Upper lobe of right lung (tissue), 1 donor: ENCODE measurements at places on chromosomes 12 and 14.

DNA sequence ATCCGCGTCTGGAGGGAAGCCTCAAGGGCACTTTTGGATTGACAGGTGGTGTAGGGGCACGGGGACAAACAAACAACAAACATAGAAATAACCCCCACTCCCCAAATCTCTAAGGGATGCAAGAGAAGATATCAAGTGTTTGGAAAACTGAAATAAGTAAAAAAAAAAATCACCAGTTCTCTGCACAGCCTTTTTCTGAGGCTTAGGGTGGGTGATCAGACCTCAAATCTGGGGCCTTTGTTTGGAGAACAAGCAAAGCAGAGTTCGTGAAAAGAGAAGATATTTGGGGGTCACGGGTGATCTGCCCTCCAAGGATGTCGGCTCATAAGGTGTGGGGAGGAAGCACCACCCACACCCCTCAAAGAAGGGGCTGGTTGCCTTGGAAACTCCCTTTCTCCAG, 10.7 kb downstream of the TBX5 start:
- DNase-seq: no peak

DNA sequence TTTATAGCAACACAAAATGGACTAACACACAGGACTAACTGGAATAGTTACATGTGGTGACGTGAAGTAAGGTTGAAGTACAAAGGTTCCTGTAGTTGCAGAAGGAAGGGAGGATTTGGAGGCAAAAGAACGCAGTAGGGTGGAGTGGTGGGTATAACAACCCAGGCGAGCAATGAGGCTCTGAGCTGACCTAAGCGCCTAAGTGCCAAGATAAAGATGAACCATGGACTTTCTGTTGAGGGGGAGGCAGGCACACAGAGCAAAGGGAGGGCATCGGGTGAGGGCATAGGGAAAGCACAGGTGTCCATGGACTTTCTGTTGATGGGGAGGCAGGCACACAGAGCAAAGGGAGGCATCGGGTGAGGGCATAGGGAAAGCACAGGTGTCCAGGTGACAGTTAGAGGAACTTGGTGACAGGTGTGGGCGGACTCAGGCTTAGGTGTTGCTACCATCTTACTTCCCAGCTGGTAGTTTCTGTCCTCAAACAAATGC, 15.2 kb downstream of the SCNN1A start:
- DNase-seq: no peak

DNA sequence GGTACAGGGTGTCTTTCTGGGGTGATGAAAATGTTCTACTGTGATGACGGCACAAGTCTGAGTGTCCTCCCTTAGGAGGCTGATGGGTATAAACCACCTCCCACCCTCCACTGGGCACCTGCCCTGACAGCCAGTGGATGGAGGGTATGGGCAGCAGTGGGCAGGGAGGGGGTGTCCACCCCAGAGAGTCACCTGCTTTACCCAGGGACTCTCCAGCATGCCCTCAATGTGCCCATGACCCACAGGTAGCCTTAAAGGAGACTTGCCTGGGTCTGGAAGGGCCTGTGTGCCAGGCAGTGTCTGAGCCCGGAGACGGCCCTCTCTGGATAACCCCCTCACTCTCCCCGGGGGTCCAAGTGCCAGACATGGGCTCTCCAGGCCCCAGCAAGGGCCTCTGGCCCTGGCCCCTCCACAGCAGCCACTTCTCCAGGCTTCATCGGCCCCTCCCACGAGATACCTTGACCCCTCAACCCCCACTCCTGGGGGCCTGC, 38.8 kb downstream of the CCNK start:
- DNase-seq: peak; percentile 58

GRCh38 chr14:50333014-50333509, 20.9 kb downstream of the DMAC2L start:
- no peak for DNase-seq

GRCh38 chr12:68630050-68630449, 19.4 kb downstream of the RAP1B start:
- no peak for DNase-seq

GRCh38 chr12:124474709-124475108, 92.7 kb downstream of the NCOR2 start:
- no peak for DNase-seq

- peak; percentile 37 for DNase-seq
These were observed 99.7 kb downstream of the ZFP36L1 start for GRCh38 chr14:68692916-68693771.

GRCh38 chr12:131134523-131135310, 181.0 kb downstream of the ADGRD1 start:
- DNase-seq: no peak

- DNase-seq: no peak
These were observed 3.4 kb upstream of the ATP2A2 start for GRCh38 chr12:110277530-110278254.

- DNase-seq: peak; percentile 85
These were observed 26.2 kb downstream of the ANG start for GRCh38 chr14:20714593-20715250.

DNA sequence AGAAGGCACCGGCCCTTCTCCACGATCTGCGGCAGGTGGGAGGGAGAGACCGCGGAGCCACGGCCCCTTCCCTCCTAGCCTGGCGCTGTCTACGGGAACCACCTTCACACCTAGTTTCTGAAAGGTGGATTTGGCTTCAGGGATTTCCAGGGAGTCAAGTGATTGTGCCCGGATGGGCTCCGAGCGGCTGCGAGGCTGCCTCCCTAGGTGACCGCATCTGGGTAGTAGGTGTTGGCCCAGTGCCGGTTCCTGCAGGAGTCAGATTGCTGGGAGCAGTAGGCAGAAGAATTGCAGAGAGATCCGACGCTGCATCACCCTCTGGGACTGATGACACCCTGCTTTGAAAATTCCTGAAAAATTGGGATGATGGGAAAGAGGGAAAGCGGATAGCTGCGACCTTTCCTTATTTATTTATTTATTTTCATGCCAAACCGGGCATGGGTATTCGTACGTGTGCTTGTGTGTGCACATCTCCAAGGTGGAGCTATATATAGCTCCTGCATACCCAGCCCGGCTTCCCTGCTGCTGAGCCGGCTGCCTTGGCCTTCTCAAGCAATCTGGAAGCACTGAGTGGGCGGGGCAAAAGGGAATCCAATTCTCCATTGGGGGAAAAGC, 1.1 kb downstream of the CNTN1 start:
- DNase-seq: peak; percentile 75

- DNase-seq: no peak
These were observed 9.9 kb upstream of the FICD start for GRCh38 chr12:108505129-108505528.

GRCh38 chr14:104286496-104286895, 148.1 kb downstream of the KIF26A start:
- DNase-seq: peak; percentile 18

DNA sequence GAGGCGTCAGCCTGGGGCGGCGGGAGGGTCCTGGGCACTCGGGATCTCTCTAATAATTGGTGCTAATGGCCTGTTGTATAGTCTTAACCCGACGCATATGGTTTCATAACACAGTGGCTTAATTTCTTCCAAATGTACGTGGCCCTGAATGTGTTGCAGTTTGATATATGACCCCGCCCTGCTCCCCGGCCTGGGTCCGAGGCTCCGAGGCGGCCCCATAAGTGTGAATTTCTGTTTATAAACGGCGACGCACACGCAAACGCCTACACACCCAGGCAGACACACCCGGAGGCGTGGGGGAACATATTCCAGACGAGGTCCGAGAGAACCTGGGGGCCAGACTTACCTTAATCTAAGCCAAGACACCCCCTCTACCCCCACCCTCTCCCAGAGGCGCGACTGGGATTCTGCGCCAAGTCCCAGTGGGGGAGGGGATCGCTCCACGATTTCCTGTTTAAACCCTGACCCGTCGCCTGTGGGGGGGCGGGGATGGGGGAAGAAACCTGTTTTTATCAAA, 9.7 kb upstream of the HOXC6 start:
- no peak for DNase-seq

- no peak for DNase-seq
These were observed 9.7 kb downstream of the MLXIP start for GRCh38 chr12:122088179-122088810.

DNA sequence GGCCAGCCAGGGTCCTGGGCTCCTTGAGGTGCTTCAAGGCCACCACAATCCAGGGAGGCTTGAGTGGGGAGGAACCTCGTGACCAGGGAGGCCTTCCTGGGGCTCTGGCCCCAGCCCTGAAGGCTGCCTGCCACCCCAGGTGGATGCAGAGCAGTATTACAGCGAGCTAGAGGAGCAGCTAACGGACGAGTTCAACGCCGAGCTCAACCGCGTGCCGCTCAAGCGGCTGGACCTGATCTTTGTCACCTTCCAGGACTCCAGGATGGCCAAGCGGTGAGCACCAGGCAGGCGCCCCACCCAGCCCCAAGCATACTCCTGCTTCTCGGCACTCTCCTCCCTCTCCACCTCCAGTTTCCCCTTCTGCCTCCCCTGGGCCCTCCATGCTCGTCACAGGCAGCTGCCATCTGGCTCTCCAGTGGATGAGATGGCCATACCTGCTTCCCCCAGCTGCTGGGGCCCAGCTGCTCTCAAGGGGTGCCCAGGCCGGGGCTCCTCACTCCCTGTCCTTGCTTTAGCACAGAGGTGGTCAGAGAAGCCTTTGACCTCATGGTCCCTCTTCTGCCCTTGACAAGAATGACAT, 30.6 kb downstream of the NGB start:
- DNase-seq: no peak

- no peak for DNase-seq
These were observed at the start of gene MYH7 for GRCh38 chr14:23435543-23436326. Gene MYH7 (minus strand): TSS chr14:23435660. CDS start chr14:23433732, 1,928 bp downstream.

- DNase-seq: no peak
These were observed 46.5 kb downstream of the CAND1 start for GRCh38 chr12:67315661-67316060.

DNA sequence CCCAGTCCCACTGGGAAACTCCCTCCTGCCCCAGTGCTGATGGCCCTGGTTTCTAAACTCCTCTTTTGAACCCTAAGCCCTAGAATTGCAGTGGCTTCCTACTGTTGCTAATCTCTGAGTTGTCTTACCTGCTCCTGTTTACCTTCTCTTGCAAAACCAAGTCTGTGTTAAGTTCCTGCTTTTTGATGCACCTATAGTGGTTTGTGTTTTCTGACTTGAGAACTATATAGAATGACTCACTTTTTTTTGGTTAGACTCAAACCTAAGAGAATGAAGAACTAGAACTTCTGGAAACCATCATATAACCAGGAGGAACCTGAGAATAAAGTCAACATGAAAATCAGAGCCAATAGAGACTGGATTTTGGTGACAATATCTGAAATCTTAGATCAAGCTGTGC, 5.5 kb upstream of the GAS2L3 start:
- DNase-seq: no peak

GRCh38 chr12:78968226-78968625, 103.7 kb downstream of the SYT1 start:
- DNase-seq: no peak

- no peak for DNase-seq
These were observed 10.4 kb upstream of the KRT7 start for GRCh38 chr12:52222692-52223091.

DNA sequence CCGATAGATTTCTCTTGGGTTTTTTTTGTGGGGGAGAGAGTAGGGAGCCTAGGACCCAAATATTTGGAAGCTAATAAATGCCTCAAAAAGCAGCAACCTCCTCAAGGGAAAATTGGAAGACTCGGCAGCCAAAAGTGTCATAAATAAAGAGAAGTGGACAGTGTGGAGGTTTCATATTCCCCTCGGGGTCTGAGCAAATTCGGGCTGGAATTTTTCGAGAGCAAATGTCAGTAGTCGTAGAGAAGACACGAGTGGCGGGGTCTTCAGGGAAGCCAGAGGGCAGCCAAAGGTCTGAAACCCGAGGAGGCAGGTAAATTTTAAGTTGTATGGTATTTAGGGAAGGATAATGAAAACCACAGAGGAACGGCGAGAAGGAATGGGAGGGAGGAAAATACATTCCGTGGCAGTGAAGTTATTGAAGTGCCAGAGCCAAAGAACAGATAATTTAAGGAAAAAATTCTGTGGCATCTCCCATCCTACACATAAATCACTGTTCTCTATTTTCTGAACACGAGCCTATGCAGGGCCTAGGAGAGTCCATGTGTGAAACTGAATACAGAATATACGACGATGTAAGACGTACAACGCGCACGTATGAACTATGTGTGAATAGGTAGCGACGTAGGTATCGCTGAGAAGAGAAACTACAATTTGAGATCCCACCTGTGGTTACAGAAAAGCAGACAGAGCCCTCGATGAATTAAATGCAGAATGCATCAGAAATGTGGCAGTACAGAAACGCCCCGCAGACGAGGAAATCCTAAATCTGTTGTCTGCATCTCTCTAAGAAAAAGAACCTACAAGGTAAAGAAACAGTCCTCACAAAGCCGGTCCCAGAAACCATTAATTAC, 12.9 kb downstream of the BCL11B start:
- DNase-seq: no peak

DNA sequence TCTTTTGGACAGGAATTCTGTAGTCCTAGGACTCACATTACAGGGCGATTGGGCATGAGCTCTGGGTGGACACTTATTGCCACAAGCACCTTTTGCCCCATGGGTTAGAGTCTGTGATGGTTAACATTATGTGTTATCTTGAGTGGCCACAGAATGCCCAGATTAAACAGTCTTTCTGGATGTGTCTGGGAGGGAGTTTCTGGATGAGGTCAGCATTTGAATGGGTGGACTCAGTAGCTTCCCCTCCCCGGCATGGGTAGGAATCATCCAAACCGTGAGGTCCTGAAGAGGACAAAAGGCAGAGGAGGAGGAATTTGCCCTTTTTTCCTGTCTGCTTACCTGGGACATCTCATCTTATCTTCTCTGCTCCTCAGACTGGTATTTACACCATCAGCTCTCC, 85.6 kb downstream of the BMP4 start:
- no peak for DNase-seq

DNA sequence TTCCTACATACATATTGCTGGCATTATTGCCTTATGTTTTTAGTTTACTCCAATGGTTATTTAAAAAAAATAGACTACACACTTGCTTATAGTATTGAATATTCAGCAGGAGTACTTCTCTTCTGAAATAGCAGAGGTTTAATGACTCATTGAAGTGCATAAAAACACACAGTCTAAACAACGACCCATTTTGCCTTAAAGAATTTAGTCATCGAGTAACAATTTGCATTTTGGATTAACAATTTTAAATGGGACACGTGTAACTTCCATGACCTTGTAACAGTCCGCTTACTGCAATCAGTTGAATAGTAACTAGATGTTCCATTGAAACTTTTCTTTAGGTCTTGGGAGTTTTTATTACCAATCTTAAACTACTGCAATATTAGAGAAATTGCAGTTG, 9.0 kb downstream of the TRHDE start:
- DNase-seq: no peak

DNA sequence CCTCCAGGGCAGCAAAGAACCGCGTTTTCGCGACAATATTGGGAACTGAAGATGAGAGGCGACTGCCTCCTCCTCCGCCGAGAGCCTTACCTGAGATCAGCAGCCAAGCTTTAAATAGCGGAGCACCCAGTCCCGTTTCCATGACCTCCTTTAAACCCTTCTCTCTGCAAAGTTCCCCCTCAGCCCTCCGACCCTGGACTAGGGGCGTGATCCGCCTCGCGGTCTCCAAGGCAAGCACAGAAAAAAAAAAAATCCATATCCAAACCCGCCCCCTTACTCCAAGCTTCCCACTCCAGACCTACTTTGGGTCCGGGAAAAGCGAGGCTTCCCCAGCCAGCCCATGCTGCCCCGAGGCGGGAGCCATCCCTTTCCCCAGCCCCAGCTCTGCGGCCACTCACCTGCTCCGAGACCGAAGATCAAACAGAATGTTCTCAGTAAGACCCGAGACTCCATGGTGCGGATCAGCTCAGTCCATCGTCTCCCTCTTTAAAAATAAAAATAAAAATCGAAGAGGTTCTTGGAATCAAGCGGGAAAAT, 630 bp downstream of the NELL2 start:
- peak; percentile 48 for DNase-seq
